Daoy (cell line): ENCODE measurements at places on chromosomes 1 and 21.

DNA sequence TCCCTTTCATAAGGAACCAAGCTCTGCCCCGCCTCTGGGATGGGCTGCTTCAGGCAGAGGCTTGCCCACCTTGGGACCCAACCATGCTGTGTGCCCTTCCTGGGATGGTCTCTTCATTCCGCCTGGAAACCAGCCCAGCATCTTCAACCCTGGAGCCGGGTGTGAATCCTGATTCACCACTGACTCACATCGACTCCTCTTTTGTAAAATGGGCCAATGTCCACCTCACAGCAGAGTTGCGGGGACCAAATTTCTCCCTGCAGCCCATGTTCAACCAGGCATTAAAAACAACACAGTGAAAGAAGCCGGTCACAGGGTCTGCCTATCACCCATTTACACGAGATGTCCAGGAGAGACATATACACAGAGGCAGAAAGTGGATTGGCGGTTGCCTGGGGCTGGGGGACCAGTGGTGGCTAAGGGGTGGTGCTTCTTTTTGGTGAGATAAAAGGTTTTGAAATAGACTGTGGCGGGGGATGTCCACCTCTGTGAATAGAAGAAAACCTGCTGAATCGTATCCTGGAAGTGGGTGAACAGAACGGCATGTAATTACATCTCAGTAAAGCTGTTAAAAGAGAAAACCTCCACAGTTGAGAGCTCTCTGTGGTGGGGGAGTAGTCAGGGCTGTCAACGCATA lies 6.9 kb upstream of the GPR153 start:
- DNase-seq, result no peak

GRCh38 chr1:196910215-196910614 lies 22.4 kb downstream of the CFHR4 start:
- peak; percentile 4 for DNase-seq

DNA sequence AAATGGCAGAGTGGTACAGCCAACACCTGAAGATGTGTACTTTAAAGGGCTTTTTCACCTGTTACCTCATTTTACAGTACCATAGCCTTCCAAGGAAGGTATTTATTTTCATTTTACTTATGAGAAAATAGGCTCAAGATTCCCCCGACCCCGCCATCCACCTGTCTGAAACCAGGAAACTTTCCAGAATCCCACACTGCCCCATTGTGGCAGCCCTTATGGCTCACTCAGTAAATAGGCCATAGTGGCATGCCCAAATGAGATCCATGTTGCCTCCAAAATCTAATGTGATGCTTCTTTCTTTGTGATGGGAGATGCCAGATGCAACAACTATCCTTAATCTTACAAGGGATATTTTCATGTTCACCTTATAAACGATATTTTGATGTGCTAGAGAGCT lies 97.8 kb downstream of the EBNA1BP2 start:
- no peak for DNase-seq

GRCh38 chr1:17207966-17208418 lies 3.1 kb downstream of the PADI1 start:
- peak; percentile 93 for DNase-seq

- peak; percentile 63 for DNase-seq
Measured at GRCh38 chr1:227317523-227318015, 723 bp downstream of the CDC42BPA start.

DNA sequence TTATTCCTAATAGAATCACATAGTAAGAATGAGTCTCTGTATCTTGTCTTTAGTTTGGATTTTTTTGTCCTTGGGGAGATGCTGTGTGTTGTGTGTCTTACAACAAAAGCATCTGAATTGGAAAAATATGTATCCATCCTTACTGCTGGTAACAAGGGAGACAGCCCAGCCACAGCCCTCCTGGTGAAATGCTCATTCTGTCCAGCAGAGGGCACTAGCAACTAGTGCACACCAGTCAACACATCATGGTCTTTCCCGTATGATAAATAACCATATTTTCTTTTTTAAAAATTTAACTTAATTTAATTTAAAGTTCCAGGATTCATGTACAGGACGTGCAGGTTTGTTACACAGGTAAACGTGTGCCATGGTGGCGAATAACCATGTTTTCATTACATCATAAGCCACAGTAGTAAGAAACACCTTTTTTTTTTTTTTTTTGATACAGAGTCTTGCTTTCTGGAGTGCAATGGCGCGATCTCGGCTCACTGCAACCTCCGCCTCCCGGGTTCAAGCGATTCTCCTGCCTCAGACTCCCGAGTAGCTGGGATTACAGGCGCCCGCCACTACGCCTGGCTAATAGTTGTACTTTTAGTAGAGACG lies 245.1 kb downstream of the PTBP2 start:
- DNase-seq, result peak; percentile 85

DNA sequence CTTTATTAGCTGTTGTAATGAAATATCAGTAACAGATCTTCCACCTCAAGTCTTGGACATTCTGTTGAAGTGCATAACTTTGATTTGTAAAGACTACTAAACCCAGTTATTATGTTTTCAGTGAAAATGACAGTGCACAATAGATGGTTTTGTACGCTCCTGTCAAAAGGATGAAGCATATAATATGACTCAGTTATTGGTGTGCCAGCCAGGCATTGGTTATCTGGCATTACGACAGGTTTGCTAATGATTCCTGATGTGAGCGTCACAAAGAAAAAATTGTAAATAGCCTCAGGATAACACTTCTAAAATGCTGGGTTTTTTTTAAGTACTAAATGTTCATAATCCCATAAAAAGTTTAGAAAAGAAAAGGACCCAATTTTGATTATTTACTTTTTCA lies 147.9 kb downstream of the MAGI3 start:
- peak; percentile 24 for DNase-seq

DNA sequence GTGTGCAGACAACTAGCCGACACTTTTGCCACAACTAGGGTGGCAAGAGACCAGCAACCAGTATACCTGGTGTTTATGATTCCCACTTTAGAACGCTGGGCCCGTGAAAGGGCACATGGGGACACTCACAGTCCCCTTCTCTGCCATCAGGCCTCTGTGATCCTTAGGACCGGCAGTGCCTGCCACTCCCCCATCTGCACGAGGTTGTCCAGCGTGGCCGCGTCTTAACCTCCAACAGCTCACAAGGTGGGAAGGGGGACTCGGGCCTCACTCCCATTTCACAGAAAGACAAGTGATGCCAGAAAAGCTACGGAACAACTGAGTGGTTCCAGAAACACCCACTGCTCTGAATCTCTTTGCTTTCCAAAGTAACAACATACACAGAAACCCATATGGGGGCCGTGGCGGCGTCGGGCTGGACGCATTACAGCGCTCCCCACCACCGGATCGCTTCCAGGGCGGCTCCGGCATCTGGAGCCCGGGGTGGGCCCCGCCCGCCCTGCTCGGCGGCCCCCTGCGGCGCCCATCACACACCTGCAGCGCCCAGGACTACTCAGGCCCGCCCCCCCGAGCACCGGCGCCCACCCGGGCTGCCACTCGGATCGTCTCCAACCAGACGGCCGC lies 1.0 kb downstream of the ZNF496 start:
- no peak for DNase-seq

- peak; percentile 72 for DNase-seq
Measured at GRCh38 chr1:6108937-6109614, 63.4 kb downstream of the KCNAB2 start.

- DNase-seq, result no peak
Measured at GRCh38 chr1:5660141-5660935, 331.9 kb downstream of the NPHP4 start.

- DNase-seq, result no peak
Measured at GRCh38 chr1:14921057-14921456, 232.5 kb upstream of the TMEM51 start.

DNA sequence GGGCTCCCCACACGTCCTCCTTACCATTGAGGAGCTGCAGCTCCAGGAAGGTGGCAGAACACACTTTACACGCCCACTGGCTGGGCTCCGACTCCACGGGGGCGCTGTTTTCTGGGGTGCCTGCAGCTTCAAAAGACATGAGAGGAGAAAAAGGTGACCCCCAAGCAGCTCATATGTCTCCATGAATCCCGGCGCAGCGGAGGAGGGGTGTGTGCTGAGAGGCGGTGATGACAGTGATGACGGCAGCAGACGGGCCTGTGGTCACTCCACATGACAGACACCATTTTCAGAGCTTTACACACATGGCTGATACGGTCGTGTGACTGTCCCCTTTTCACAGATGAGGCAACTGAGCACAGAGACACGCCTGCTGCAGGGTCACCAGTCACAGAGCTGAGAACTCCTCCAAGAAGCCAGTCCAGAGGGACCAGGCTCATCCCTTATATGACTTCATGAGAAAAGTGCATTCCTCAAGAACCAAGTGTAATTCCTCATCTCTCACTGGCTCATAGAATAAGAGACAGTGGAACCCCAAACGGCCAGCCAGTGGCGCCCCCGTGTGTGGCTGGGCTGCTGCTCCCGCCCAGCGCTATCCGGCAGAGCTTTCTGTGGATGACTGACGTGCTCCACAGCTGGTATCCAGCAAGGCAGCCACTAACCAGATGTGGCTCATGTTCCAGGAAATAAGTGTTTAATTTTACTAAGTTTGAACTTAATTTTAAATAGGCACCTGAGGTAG lies 31.9 kb downstream of the PRDM15 start:
- DNase-seq, result peak; percentile 30

DNA sequence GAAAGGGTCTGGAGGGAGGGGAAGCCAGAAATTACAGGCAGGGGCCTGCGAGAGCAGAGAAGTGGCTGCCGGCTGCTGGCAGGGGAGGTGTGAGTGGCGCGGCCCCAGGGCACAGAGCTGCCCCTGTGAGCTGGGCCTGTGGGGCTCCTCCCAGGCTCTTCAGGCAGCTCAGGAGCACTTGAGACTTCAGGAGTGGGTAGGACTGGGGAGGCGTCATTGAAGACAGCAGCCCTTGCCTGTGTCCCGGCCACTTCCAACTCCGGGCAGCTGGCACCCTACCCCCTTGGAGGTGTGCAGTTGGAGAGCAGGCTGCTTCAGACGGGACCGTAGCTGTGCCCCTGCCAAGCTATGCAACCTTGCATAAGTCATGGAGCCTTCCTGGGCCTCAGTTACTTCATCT lies 87.5 kb upstream of the ACTL8 start:
- DNase-seq, result no peak

GRCh38 chr1:50779801-50780200 lies 180.3 kb downstream of the FAF1 start:
- DNase-seq, result no peak

DNA sequence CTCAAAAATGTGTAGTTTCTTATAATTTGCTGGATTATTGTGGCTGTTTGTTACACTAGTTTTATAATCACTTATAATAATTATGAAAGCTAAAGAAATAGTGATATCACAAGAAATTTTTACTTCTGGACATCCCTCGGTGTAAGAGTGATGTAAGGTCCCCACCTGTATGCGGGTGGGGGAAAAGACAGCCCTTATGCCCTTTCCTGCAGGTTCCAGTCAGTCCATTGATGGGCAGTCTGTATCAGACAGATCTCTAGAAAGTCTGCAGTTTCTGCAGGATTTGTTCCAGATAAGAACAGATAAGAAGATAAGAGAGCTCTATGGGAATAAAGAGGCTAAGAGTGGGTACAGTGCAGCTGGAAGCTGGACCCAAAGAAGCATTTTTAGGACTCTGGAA lies 89.3 kb downstream of the NTNG1 start:
- no peak for DNase-seq

- peak; percentile 63 for DNase-seq
Measured at GRCh38 chr1:9784508-9785133, 39.1 kb downstream of the CLSTN1 start.

DNA sequence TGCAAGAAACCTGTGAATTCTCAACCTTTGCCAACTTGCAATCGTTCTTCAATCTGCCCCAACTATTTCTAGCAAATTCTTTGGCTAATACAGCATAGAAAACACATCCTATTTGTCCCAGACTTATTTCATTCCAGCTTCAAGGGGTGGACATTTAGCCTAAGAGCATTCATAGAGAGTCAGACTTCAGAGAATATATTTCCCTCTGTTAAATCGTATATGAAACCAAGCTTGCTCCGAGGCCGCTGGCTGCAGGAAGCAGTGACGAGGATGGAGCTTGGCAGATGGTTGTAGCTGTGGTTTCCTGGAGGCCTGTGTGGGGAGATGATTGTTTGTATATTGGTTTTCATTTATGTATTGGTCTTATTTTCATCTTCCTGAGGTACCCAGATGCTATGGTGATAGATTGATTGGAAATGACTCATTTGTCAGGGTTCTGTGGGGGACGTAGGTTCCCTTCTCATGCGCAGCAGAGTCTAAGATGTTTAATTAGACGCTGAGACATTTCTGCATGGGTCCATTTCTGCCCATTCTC lies 26.1 kb downstream of the MAN1C1 start:
- peak; percentile 60 for DNase-seq

- peak; percentile 63 for DNase-seq
Measured at GRCh38 chr1:88774151-88774556, 90.1 kb downstream of the PKN2 start.

DNA sequence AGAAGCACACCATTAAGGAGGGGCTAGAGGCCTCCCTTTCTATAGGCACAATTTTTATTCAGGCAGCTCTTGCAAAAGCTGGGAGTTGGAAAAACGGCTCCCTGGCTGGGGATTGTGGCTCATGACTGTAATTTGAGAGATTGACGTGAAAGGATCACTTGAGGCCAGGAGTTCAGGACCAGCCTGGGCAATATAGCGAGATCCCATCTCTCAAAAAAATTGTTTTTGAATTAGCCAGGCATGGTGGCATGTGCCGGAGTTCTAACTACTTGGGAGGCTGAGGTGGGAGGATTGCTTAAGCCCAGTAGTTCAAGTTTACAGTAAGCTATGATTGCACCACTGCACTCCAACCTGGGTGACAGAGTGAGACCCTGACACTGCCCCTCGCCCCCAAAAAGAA lies 23.9 kb upstream of the NRDC start:
- DNase-seq, result no peak

- DNase-seq, result no peak
Measured at GRCh38 chr1:26838474-26839338, 12.2 kb downstream of the ZDHHC18 start.

DNA sequence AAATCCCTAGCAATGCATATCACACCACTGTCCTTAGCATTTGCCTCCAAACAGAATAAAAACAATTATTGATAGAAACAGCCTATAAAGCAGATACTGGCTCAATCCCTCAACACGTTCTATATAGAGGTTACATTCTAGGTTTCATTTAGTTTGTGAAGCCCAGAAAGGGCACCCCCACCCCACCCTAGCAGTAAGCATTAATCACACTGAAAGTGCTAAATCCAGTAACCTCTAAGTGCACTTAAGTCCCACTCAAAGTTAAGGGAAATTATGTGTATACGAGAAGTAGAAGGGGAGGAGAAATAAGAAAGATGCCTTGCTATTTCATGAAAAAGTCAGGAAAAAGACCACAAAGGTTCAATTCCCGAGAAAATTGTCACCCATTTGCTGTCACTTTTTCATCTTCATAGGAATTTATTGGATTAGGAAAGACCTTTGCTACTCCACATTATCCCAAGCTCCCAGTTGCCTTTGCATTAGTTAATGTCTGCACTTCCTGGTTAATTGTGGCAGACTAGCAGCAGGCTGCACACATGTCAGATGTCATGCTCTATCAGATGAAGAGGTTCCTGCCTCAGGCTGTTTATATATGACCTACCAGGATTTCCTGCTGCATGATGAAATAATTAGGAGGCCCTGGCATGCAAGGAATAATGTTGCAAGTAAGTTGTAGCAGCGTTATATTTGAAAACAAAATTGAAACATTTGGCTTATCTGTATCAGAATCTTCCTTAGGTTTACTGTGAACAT lies 54.5 kb upstream of the LHX8 start:
- DNase-seq, result no peak

- DNase-seq, result no peak
Measured at GRCh38 chr1:157551694-157552693, at the start of gene FCRL5. FCRL5 (minus strand) TSS chr1:157552515; CDS start chr1:157552362, 153 bp downstream.
